Naive thymus-derived CD8-positive, alpha-beta T cell (primary cell): ENCODE measurements at places on chromosomes 13 and 19.
A peak's percentile ranks its signal among the peaks of the same experiment; 100 is the strongest.

DNA sequence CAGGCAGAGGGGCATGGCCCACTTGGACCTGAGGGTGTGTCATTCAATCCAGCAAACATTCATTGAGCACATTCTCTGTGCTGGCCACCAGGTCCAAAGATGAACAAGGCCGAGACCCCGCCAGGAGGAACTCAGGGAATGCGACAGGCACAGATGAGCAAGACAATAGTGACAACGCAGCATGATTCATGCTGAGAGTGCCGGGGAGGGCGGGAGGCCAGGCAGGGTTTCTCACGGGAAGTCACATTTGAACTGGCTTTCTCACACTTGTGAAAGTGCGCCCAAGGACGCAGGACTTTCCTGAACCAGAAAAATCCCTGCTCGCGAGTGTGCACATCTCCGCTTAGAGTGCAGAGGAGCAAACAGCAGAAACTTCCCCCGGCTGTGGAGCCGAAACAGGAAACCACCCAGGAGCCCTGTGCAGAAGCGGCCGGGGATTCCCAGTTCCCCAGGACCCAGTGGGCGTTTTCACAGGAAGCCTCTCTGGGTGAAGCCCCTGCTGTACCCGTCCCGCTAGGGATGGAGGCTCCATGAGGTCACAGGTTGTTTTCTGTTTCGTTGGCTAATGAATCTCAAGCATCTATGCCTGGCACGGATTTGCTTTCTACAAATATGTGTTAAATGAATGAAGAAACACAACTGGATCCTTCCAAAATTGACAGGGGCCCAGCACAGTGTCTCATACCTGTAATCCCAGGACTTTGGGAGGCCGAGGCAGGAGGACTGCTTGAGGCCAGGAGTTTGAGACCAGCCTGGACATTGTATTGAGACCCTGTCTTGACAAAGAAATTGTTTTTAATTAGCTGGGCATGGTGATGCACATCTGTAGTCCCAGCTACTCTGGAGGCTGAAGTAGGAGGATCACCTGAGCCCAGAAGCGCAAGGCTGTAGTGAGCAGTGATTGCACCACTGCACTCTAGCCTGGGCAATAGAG, 68.4 kb upstream of the TM9SF2 start:
- peak; percentile 71 for DNase-seq

DNA sequence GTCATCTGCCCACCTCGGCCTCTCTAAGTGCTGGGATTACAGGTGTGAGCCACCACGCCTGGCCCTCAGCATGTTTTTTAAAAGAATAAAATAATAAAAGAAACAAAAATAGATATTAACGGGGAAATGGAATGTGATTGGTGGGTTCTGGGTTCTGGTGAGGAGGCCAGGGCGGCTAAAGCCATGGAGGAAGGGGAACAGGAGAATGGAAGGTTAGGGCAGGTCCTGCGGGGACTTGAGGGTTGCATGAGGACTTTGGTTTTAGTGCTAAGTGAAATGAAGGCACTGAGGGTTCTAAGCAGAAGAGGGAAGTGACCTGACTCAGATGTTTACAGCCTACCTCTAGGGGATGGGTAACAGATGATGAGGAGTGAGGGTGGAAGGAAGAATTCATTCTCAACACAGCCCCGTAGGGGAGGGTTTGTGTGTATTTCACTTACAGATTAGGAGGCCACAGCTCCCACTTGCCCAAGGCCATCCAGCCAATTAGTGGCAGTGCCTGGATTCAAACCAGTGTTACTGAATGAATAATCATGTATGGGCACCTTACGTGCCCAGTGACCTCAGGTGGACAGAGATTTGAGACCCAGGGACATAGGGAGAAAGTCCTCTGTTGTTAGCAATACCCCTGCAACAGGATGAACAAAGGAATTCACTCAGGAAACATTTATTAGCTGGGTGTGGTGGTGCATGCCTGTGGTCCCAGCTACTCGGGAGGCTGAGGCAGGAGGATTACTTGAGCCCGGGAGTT, 6.7 kb upstream of the MRPL4 start:
- no peak for DNase-seq

GRCh38 chr13:29548722-29549121, 46.8 kb downstream of the SLC7A1 start:
- DNase-seq, result no peak

- DNase-seq, result no peak
Measured at GRCh38 chr19:2410023-2410422, 17.4 kb downstream of the TIMM13 start.

GRCh38 chr13:100895651-100896050, 221.1 kb upstream of the TMTC4 start:
- no peak for DNase-seq

- no peak for DNase-seq
Measured at GRCh38 chr13:32033744-32034143, 2.2 kb downstream of the FRY start.

DNA sequence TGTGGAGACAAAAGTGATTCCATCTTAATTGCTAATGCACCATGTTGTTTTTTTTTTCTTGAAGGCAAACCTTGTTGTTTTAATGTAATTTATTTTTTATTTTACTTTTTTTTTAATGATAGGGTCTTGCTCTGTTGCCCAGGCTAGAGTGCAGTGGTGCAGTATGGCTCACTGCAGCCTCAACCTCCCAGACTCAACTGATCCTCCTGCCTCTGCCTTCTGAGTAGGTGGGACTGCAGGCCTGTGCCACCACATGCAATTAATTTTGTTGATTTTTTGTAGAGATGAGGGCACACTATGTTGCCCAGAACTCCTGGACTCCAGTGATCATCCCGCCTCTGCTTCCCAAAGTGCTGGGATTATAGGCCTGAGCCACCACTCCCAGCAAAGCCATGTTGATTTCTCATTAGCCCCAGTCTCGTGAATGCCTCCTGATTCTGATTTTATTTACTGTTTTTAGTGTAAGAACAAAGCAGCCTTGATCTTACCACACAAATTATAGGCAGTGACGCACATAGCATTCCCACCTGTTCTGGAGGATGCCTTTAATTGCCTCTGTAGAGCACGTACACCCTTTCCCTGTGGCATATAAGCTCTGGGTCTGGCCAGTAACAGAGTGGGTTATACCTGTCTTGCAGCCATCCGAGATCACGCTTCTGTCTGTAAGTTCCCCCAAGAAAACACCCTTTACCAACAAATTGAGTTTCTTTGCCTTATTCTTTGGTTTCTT, 150.4 kb downstream of the GGACT start:
- DNase-seq, result no peak

DNA sequence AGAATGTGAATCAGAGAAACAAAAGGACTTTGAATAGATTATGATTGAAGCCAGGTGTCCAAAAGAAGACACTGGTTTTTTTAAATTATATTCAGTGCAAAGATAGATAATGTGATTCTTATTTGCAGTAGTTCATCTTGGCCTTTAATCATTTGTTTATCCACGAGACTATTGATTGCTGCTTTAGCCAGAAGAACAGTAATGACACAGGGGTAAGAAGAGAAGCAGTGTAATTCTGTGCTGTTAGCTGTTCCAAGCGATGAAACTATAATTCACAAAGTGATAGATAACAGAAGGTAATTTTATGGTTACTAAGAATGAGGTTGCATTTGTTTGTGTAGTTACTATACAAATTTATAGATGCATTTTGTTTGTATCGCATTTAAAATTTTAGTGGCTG, 311.6 kb downstream of the MZT1 start:
- DNase-seq, result no peak
